Stimulated activated CD4-positive, alpha-beta T cell treated with anti-CD3 and anti-CD28 coated beads, Interleukin-1b, Interleukin-23, amount 100 ng/mL, for 1 hour (primary cell): ENCODE measurements at places on chromosomes 7 and 10.
A peak's percentile ranks its signal among the peaks of the same experiment; 100 is the strongest.

- DNase-seq, result no peak
Observed at GRCh38 chr7:34371922-34372321, 286.1 kb upstream of the NPSR1 start.

- no peak for DNase-seq
Observed at GRCh38 chr10:125761961-125762360, 13.7 kb downstream of the MMP21 start.

- no peak for DNase-seq
Observed at GRCh38 chr7:146948703-146949102, 832.1 kb downstream of the CNTNAP2 start.

DNA sequence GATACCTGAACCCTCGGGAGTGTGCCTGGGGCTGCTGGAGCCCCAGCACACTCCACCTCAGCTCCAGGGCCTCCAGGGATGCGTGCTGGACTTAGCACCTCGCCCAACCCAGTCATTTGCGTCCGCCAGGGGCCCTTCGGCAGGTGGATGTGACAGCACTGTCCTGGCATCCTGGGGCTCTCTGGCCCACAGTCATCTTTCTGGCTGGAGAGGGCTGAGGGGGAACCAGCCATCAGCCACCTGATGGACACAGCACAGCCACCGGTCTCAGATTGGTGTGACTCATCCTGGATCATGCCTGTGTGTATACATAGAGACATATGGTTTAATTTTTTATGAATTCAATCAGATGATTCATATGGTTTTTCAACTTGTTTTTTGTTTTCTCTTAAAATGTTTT is 11.1 kb downstream of the ZNF775 start:
- DNase-seq, result no peak

DNA sequence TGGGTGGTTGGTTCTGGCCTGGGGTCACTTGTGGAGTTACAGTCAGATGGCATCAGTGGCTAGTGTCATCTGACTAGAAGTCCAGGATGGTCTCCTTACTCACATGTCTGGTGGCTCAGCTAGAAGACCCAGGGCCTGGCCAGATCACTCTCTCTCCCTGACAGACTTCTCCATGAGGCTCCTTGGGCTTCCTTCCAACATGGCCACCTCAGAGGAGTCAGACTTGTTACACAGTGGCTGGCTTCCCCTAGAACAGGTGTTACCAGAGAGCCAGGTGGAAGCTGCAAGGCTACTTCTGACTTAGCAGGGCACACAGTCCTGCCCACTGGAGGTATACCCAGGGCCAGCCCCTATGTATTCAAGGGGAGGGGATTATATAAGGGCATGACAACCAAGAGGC is 44.2 kb upstream of the MYL10 start:
- no peak for DNase-seq

GRCh38 chr7:150958062-150958552 is 20.0 kb downstream of the KCNH2 start:
- no peak for DNase-seq

DNA sequence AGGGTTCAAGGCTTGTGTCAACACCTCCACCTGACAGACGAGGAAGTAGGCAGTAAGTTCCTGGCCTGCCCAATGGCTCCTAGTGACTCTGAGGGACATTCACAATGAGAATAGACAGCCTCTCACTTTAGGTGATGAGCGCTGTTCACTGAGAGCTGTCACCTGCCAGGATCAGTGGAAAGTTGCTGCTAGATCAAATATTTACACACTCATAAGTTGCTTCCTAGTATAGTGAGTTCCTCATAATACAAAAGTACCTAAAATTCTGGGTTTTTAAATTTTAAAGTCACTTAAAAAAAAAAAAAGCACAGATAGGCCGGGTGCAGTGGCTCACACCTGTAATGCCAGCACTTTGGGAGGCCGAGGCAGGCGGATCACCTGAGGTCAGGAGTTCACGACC is 320.8 kb downstream of the PRPF18 start:
- no peak for DNase-seq

DNA sequence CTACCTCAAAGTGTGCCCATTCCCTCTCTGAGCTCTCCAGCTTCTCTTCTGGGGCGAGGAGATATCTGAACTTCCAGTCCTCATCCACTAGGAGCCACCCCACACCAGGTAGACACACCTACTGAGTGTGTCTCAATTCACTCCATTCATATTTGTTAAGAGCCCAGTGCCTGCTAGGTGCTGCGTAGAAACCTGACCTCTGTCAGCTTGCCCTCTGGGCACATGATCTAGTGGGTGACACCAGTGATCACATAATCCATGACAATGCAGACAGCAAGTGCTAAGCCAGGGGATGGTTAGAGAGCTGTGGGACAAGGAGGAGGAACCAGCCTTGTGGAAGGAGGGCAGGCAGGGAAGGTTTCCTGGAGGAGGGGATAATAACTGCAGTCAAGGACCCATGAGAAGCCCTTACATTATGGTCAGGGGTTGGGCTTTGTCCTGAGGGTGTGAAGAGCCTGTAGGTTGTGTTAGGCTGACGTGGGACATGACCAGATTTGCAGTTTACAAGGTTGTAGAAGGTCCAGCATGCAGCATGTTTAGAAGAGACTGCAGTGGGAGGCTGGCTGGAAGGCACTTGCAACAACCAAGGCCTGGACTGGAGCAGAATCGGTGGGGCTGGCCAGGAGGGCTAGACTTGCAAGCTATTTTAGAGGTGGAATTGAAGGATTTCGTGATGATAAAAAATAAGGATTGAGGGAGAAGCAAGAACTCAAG is 81.8 kb downstream of the COL13A1 start:
- no peak for DNase-seq

GRCh38 chr10:53528974-53529373 is 756.4 kb upstream of the MBL2 start:
- no peak for DNase-seq

DNA sequence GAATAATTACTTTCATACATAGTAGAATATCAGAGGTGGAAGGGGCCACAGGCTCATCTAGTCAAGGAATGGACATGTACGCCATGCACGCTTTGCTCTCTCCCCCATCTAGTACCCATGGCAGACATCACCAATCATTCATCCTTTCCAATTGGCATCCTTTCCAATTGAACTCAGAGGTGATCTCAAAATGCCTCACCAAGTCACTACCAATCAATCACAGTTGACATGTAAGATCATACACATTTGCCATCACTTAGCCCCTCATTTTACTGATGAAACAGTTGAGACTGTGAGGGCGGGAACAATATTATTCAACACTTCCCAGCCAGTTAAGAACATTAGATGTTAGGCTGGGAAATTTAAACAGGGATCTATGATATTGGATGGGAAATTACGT is 308.4 kb downstream of the FGFR2 start:
- DNase-seq, result no peak

DNA sequence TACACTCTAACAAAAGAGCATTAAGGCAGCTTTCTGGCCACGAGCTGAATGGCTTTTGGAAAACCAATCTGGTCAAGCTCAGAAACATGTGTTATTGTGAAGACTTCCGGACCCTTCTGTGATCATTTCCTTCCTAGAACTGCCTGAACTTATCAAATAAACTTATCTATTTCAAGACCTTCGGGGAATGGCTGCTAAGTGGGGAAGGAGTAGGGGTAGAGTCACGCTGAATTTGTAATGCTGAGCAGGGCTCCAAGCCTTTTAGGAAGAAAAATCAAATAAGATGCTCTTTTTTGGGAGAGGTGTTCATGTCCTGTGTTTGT is 56.6 kb downstream of the PAPSS2 start:
- DNase-seq, result no peak

DNA sequence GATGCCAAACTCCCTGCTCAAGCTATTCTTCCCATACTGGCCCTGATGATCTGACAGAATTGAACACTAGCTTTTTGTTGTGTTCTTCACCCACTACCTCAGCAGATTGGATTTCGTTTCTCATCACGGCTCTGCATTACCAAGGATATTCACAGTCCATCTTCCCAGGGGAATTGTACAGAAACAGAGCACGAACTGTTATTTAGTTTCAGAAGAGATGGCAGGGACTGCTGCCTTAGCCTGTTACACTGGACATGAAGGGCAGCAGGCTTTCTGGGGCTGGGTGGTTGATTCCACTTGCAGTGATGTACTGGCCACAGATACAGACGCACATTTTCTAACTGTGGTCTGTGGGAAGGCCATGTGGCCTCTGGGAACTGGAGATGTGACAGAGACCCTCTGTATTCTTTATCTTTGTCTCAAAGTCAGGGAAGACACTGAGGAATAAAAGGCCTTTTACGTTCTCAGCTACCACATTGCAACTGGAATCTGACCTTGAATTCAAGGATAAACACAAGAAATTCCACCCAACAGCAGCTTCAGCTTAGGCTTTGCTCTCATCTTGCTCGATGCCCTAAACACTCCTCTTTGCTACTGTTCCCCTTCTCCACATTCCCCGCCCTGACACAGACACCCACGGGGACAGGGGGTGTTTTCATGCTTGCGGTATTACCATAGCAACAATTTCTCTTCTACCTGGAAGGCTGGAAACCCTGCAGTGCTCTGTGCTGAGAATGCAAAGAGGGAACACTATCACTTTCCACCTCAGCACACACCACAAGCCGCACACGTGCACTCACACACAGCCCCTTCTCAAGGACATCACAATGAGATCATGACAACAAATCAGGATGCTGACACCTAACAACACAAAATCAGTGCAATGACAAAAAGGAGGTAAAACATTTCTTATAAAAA is 81.7 kb downstream of the RNF216 start:
- DNase-seq, result peak; percentile 45

- DNase-seq, result no peak
Observed at GRCh38 chr7:51587604-51588003, 271.0 kb upstream of the COBL start.

DNA sequence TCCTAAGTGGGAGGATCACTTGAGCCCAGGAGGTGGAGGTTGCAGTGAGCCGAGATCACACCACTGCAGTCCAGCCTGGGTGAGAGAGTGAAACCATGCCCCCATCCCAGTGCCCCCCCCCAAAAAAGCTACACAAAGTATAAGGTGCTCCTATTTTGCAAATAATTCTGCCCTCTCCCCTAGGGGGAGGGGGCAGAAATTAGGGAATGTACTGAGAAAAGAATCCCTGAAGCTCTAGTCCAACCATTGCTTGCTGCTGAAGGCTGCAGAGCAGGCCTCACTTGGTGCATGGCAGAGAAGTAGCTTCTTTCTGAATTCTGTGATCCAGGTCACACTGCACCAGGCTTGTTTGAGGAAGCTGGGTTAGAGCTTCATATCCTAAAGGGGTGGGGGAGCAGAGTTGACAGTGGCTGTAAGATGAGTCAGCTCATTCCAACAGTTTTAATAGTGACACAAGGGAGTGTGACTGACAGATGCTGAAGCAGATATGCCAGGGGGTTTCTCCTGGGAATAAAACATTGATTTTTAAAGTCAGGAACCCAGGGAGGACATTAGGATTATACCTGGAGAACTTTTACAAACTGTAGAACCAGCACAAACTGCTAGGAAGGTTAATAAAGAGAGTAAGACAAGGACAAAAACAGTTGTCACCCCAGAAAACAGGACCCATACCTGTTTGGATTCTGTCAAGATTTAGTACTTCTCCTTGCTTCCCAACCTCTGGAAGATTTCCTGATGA is 32.8 kb upstream of the STRIP2 start:
- no peak for DNase-seq

- DNase-seq, result no peak
Observed at GRCh38 chr7:47743965-47744591, 162.2 kb upstream of the TNS3 start.

GRCh38 chr10:116490028-116490662 is 55.6 kb upstream of the PNLIP start:
- DNase-seq, result no peak

DNA sequence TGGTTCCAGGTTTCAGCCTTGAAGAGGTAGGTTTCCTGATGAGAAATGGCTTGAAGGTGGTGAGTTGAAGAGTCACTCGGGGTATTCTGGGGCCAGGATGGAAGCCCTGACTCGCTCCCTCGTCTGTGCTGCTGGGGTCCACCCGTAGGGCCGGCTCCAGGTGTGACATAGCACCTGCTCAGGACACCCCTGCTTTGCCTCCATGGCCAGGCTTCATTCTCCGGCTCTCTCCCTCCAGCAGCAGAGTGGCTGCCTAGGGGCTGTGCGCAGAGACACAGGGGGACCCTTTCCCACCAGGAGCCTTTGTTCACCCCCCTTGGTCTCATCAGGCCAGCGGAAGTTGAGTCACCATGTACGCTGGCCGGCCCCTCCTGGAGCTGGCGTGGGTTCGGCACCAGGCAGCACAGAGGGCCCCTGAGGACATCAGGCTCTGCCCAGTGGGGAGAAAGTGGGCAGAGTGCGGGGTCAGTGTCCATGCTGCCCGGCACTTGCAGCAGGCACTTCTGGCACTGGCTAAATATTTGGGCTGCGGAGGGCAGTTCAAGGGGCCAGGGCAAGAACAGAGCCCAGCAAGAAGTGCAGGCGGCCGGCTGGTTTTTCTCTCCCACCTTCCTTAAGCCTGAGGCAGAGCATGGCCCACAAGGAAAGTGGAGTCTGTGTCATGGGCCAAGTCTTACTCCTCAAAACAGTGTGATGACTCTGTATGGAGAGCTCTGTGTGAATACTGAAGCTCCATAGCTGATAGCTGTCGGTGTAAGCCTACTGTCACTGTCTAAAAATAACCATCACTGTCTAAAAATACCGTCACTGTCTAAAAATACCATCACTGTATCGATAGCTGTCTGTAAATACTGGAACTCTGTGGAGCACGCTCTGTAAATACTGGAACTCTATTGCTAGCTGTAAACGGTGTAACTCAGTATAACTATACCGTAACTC is 3.7 kb upstream of the PRKAR1B start:
- no peak for DNase-seq

GRCh38 chr10:45224219-45224841 is 91.1 kb downstream of the OR13A1 start:
- DNase-seq, result no peak

- no peak for DNase-seq
Observed at GRCh38 chr7:135151533-135151932, 3.7 kb downstream of the TMEM140 start.

DNA sequence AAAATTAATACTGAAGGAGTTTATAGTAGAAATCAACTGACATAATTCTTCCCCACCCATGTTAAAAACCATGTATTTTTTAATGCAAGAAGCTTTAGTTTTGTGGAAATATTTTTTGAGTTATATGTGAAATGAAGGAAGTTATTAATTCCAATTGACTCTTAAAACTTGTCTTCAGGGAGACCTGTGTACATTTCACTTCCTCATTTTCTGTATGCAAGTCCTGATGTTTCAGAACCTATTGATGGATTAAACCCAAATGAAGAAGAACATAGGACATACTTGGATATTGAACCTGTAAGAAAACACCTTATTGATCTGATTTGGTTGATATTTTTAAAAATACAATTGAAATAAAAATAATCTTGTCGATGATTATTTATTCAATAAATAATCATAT is 33.3 kb downstream of the CD36 start:
- no peak for DNase-seq

GRCh38 chr7:147023440-147023839 is 906.8 kb downstream of the CNTNAP2 start:
- DNase-seq, result no peak
